ENCODE measurements at places on chromosomes 6 and 20.

DNA sequence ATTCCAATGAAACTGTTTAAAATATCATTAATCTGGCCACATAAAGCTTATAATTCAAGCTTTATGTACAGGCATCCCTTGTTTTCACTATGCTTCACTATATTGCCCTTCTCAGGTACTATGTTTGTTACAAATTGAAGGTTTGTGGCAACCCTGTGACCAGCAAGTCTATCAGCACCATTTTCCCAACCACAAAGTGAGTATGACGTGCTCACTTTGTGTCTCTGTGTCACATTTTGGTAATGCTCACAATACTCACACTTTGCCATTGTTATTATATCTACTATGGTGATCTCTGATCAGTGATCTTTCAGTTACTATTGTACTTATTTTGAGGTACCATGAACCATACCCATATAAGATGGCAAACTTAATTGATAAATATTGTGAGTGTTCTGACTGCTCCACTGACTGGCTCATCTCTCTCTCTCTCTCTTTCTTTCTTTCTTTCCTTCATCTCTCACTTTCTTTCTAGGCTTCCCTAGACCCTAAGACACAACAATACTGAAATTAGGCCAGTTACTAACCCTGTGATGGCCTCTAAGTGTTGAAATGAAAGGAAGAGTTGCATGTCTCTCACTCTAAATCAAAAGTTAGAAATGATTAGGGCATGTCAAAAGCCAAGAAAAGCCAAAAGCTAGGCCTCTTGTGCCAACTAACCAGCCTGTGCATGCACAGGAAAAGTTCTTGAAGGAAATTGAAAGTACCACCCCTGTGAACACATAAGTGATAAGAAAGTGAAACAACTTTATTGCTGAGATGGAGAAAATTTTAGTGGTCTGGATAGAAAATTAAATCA is 227.9 kb downstream of the BCAS1 start:
- DNase-seq: no peak

DNA sequence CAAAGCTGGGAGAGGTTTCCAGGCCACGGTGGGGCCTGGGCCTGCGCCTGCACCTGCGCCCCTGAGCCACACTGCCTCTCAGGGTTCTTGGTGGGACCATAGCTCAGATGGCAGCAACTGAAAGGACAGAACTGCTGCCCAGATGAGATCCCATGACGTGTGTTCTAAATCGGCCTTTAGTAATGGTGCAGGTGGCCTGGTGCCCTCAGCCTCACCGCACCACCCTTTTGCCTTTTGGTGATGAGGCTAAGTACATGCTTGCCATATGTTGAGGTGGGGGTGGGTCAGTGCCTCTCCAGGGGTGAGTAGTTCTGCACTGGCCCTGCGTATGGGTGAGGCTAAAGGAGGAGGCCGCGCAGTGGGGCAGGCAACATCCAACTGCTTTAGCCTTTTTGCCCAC is 7.4 kb downstream of the PSMG4 start:
- no peak for DNase-seq

- no peak for DNase-seq
These were observed 7.4 kb upstream of the SSTR4 start for GRCh38 chr20:23027721-23028120.

DNA sequence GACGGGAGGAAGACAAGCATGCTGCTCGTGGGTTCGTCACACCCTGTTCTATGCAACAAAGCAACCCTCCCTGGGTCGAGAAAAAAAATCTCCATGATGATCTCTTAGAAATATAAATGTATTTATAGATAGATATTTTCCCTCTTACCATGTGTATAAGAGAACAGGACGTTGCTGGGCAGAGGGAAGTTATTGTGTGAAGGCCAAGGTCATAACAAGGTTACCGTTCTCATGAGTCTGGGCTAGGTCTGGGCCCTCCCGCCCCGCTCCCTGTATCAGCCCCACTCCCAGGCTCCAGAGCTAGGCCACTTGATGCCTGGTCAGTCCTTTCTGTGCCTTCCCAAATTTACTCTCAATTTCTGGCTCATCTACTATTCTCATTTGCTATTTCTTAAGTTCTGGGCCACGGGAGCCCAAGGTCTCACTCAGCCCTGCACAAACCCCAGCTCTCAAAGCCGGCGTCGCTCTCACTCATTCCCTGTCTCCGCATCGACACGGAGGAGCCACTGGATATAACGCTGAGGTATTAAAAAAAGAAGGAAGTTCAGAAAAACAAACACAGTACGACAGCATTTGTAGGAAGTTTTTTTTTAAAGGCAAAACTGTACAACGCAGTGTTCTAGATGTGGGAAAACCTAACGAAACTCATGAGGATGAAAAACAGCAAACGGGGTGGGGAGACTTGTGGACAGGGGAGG is 96.8 kb downstream of the PSMG4 start:
- no peak for DNase-seq

DNA sequence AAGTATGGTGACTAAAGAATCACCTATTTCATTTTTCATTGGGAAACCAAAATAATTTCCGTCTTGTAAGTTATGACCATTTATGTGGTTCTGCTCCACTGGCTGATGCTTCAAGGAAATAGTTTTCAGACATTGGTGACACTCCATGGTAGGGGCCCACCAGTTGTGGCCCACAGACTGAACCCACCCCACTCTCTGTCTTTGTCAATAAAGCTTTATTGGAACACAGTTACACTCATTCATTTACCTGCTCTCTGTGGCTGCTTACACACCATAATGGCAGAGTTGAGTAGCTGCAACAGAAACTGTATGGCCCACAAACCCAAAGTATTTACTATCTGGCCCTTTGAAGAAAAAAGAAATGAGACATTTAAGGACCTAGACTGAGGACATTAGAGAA is 78.5 kb downstream of the TBC1D7 start:
- DNase-seq: no peak

DNA sequence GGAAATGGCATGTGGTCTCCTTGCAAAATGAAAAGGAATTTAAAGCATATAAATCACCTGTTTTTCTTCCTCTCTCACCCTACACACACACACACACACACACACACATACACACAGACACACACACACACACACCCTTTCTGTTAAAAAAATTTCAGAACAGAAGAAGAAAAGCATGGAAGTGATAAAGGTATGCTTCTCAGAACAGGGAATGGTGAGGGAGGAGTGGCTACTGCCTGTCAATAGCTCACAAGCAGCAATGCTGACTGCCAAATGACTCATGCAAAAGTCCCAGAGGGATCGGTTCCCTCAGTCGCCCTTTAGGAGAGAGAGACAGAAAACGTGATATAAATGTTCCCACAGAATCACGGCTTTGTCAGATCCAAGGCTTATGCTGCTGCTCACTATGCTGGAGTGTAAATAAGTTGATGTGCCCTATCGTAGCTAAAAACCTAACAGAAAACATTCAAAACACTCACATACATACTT is 102.6 kb downstream of the IBTK start:
- DNase-seq: no peak

DNA sequence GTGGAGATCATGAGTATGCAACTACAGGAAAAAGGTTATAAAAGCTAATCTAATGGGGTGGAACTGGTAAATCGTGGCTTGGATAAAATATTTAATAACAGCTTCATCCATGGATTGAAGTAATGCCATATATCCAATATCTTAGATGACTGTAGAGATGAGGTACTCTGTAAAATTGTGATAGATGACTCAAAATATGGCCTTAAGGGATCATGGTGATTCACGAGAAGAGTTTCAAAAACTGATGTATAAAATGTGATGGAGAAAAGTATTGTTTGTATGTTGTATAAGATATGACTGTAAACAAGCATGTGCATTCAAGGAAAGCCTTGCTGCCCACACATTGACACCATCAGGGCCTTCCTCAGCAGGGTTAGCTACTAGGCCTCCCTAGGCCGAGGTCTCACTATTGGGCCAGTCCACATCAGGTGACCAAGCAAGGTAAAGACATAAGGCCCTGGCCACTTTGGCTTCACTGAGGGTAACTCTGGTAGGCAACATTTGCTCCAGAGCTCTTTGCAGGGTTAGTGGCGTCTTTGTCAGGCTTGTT is 17.7 kb upstream of the CCN6 start:
- DNase-seq: no peak

DNA sequence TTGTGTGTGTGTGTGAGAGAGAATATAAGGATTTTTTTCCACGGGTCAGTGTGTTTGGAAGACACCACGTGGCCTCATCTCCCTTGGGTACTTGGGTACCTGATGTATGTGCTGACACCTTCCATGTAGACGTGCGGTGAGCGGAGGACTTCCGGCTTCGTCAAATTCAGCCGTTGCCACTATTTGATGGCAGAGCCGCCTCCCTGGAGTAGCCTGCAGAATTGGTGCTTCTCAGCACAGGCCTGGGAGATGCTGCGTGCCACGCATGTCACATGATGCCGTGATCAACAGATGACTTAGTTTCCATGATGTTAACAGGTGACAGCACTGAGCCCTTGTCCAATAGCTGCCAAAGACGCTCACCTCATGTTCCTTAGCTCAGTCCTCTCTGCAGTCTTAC is 69.4 kb downstream of the CDH4 start:
- DNase-seq: no peak

GRCh38 chr6:168305863-168306262 is 13.7 kb downstream of the DACT2 start:
- DNase-seq: no peak

GRCh38 chr20:59823491-59824259 is 109.8 kb downstream of the SYCP2 start:
- DNase-seq: no peak

DNA sequence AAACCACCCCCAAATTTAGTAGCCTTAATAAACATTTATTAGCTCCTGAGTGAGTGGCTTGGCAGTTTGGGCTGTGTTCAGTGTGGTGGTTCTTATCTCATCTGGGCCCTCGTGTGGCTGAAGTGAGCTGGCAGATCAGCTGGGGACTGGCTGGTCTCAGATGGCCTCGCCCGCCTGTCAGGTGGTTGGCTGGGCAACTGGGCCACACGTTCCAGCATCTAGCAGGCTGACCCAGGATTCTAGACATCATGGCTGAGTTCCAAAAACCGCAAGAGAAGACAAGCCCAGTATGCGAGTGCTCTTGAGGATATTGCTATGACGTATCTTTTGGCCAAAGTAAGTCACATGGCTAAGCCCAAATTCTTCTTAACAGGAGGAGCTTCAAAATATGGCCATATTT is 28.9 kb downstream of the EIF2S2 start:
- DNase-seq: no peak

GRCh38 chr6:42704937-42705374 is 17.4 kb downstream of the PRPH2 start:
- DNase-seq: no peak

- DNase-seq: no peak
These were observed 382.7 kb downstream of the UTRN start for GRCh38 chr6:144667532-144668503.

DNA sequence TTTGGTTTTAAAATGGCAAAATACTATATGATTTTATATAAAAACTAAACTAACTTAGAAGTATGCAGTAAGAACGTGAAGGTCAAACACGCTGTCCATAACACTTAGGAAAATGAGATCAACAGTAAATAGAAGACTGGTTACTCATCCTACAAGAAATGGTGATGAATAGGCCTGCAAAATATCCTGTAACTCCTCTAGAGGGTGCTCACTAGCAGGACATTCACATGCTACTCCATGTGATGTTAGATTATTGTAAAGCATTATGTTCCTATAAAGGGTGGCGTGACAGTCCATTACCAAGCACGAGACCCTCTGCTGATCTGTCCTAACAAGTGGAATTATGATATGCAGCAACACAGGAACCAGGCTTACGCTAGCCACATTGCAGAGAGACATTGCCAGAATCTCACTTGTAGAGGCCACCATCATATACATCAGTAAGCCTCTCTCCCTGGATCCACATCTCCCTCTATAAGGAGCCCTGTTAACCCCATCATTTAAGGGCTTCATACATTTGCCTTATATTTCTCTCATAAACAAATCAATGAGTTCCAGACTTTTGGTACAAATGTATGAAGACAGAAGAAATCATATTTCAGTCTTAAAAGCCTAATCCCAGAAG is 18.0 kb upstream of the DEFB129 start:
- no peak for DNase-seq

- DNase-seq: no peak
These were observed 251.0 kb downstream of the SYNE1 start for GRCh38 chr6:152386131-152386530.

- no peak for DNase-seq
These were observed 33.7 kb upstream of the CCND3 start for GRCh38 chr6:41975276-41975675.

DNA sequence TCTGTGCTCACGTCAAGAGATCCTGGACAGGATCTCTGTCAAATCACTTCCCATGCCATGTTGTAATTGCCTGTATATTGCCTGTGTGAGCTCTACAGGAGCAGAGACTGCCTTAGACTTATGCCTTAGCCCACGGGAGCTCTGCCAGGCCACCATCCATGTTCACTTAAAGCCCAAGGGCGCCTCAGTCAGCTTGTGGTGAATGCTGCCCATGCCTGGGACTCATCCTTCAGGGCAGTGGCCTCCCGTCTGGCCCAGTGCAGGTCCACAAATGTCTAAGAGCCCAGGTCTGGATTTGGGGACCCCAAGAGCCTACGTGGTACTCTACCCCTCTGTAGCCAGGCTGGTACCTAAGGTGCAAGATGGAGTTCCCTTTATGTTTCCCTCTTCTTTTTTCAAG is 22.4 kb upstream of the BPIFA2 start:
- DNase-seq: no peak

DNA sequence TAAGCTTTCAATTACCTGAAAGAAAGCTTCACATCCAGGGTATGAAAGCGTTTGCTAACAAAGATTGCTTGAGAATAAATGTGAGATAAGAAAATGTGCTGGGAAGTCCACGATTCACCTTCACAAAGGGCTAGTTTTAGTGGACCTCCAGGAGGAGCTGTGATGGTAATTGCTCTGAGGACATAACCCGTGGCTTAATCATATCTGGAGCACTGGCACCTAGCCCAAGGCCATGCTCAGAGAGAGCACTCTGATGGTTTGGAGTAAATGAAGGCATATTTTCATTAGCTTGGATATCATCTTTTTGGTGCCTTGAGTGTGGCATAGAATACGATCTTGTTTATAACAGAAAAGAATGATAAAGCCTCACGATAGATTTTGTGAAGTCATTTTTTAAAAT is 46.9 kb upstream of the BACH2 start:
- DNase-seq: no peak

- no peak for DNase-seq
These were observed 631.4 kb downstream of the CDH26 start for GRCh38 chr20:60589623-60590022.

- DNase-seq: no peak
These were observed 75.7 kb downstream of the TNFAIP3 start for GRCh38 chr6:137942736-137943135.

DNA sequence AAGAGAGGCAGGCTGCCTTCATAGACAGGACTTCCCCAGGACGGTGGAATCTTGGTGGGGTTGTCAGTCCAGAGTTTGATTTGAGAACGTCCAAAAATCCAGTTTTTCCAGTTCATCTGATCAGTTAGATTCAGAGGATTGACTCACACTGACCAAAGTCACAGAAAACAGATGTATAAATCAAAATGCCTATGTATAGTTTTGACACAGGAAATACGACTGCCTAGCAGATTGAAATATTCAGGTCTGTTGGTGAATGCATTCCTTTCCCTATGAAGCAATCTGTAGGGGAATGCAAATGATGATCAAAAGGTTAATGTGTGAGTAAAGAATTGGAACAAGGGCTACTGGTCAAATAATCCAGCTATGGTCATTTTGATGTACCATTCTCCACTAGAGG is 29.7 kb upstream of the GFOD1 start:
- no peak for DNase-seq

Data from stimulated activated CD8-positive, alpha-beta memory T cell treated with anti-CD3 and anti-CD28 coated beads, Interleukin-7, amount 100 ng/mL, for 24 hours (primary cell).